ENCODE measurements at places on chromosomes 5 and 9.

DNA sequence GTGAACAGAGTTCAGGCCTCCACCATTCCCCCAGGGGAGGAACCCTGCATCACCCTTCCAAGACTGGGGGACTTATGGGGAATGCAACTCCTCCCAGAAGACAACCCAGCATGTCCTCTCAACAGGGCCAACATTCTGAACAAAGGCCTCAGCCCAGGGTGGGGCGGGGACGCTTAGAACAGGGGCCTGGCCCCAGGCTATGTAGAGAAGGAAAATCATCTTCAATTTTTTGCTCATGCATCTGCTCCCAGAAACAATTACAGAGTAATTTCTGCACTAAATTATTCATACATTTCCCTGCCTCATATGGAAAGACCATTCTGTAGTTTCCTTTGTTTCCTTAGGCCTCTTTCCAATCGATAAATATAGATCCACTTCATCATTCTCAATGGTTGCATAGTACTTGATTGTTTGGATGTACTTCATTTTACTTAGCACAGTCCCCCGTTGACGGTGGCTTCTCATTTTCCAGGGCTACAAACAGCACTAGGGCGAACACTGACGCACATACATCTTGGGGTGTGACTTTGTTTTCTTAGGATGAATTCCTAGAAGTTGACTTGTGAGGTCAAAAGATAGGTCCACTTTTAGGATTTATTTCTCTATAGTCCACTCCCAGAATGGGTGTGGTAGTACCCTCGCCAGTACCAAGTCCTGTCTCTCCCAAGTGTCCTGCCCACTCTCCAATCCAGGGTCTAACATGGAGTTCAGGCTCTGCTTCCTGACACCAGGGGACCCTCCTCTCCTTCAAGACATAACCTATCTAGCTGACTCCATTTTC, 27.2 kb upstream of the SMU1 start:
- DNase-seq: no peak

GRCh38 chr5:633501-633955, 21.4 kb downstream of the CEP72 start:
- DNase-seq: no peak

DNA sequence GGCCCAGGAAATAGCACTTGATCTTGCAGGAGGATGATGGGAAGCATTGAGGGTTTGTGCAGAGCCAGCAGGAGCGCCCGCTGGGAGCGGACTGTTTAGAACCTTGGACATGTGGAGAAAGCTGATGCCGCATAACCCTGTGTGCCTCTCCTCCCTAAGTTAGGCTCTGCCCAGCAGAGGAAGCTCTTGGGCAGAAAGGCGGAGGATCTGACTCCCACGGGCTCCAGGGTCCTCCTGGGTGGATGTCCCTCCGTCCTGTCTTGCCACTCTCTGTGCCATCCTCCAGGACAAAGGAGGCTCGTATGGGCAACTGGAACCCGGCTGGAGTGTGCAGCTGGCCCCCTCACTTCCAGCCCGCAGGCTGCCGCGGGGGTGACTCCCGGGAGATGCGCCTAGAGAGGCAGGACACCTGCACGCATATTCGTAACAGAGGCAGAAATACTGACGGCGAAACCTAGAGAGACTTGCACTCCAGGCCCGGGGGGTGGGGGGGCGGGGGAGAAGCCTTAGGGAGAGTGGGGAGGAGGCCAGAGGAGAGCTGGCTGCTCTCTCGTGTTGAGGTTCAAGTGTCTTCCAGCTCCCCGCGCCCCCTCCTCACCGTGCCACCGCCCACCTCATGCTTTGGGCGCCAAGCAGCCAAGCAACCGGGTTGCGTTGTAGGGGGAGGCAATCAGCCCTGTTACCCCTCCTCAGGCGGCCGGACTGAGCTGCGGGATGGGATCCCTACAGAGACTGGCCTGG, 5.4 kb upstream of the FOXE1 start:
- DNase-seq: no peak

DNA sequence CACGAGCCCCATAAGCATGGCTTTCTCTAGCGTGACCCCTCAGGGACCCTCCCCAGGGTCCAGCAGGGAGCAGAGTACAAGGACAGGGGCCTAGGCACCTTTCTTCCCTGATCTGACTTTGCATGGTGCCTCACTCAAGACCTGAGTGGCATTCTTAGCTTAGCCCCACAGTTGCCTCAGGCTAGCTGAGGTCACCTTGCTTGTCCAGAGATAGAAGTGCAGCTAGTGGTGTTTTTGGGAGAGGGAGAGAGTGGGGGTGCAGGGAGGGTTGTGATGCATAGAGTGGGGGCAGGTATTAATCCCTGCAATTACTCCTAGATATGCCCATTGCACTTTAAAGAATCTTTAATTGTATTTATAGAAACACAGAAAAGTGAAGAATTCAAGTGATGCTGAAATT, 8.4 kb upstream of the TRIO start:
- no peak for DNase-seq

GRCh38 chr9:131677049-131677443, 62.8 kb downstream of the RAPGEF1 start:
- no peak for DNase-seq

- no peak for DNase-seq
Observed at GRCh38 chr9:16342246-16343020, 528.0 kb downstream of the BNC2 start.

- DNase-seq: no peak
Observed at GRCh38 chr9:109036744-109037680, 23.7 kb upstream of the CTNNAL1 start.

DNA sequence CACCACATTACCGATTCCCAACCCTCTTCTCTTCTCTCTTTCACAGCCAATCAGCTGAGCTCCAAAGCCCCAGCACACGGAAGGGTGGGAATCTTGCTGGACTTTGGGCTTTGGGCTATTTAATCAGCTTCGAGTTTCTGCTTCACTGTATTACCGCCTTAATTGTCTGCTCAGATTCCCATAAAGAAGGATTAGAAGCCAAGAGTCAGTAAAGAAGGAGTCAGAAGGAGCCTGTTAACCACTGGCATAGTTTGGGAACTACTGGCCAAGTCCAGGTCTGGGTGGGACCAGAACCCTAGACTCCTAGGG, 4.4 kb downstream of the SPRY4 start:
- no peak for DNase-seq

DNA sequence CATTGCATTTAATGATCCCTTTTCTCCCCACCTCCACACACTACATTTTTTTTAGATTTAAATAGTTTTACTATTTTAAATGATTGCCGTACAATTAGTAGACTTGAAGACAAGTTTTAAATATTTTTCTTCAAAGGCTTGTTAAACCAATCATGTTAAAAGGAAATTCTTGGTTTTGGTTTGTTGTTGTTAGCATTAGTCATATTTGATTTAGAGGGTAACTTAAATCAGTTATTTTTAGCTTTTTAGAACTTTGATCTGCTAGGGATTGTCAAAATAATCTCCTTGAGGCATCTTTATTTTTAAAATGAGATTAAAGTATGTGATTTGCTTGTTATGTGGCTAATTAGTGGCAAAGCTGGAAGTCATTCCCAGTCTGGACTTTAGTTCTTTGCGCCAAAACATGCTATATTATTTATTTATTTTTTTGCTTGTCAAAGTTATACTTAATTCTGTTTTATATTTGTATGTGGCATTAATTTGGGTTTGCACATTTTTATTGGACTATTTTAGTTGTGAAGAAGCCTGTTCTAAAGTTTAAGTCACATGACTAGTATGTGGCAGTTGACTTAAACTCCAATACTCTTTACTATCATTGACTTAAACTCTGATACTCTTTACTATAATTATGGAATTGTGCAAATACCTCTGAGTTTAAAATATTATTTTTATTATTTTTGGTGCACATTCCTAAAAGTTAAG, 14.7 kb downstream of the ITGA1 start:
- DNase-seq: no peak

- no peak for DNase-seq
Observed at GRCh38 chr9:137592767-137593166, 2.5 kb upstream of the ZMYND19 start.

- peak; percentile 72 for DNase-seq
Observed at GRCh38 chr9:92790542-92791527, 26.2 kb upstream of the BICD2 start.

DNA sequence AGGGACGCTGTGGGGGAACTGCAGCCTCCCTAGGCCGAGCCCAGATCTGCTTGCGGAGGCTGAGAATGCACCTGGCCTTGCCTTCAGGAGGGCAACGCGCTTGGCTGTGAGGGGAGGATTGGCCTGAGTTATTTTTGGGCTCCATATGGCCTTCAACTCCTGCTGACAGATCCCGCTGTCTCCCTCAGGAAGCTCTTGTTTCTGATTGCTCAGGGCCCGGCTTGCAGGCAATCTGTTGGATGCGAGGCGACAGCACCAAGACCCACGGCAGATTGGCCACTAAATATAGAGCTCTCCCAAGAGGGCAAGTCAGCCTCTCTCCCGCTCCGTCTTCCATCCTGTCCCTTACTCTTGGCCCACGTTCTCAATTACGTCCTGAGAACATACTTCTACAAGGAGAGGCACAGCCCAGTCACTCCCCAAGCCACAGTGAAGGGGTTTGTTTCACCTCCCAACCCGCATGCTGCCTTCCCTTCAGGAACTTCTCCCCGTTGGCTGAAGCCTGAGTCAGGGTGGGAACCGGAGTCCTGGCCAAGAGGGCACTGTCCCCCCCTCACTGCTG, 53.6 kb downstream of the RASGEF1C start:
- DNase-seq: no peak

GRCh38 chr5:34957321-34957720, 28.0 kb downstream of the DNAJC21 start:
- DNase-seq: no peak

DNA sequence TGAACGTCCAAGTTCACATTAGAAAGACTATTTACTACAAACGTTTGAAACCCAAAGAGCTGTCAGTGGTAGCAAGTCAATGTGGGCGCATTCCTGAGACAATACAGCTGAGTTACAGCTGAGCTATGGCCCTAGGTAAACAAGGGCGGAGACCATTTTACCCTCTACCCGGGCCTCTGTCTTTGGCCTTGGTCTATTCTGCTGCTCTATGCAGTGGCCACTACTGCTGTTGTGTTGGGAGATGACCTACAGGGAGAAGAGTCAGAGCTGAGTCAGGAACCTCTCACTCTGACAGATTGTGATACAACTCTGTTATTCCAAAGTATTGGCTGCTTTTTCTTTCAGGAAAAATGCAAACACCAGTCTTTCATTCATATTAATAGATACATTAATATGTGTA, 700.6 kb downstream of the SEMA5A start:
- no peak for DNase-seq

- no peak for DNase-seq
Observed at GRCh38 chr5:94467346-94467953, 151.0 kb downstream of the KIAA0825 start.

GRCh38 chr9:63859475-63860215, 1425.4 kb downstream of the FOXD4L5 start:
- no peak for DNase-seq

DNA sequence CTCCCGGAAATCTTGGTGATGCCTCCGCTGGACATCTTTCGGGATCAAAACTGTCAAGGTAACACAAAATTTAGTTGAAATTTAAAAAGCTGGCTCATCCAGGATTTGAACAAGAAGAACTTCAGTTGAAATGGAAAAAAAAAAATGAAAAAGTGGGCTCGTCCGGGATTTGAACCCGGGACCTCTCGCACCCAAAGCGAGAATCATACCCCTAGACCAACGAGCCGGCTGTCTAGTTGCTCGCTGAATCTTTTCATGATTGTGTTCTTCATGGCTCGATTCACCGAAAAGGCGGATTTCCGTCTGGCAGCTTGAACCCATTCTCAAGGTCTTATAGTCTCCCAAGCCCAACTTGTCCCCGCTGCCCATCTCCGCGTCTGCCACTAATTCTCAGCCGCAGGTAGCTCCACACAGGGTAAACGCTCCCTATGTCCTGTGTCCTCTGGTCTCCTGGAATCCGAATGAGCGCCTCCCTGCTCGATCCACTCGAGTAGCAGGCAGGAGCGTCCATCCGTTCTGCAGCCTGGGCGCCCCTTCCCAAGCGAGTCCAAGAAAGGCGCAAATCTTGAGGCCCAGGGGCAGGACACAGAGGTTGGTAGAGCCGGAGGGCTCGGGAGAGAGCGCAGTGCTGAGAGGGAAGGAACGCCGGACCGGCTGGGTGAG, 16.2 kb downstream of the TRIM7 start:
- peak; percentile 89 for DNase-seq

DNA sequence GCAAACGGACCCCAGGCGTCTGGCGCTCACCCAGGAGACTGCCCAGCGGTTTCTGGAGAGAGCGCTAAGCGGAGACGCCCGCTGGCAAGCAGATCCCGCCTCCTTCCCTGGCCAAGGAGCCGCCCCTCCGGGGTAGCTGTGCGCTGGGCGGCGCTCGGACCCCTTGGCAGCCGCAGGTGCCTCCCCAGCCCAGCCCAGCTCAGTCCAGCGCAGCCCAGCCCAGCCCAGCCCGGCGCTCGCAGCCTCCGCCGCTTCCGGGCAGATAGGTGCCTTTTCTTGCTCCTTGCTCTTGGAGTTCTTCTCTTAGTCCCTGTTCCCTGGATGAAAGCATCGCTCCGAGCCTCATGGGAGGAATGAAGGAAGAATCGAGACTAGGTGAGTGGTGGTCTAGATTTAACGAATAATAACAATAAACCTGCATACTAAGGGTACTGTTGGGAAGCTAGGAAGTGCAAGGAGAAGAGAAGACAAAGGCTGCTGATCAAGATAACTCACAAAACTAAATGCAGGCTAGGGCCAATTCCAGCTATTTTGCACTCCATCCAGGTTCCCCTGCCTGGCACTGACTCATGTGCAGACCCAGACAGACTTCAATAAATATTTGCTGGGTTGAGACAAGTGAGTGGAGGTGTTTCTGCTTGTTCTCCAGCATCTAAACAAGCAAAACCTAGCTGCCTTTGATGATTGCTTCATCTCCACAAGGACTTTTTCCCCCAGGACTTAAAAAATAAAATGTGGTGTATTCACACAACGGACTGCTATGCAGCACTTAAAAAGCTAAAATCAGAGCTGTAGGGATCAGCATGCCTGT, at the start of gene STK32A:
TSS of gene STK32A (plus strand) at position 202 of the 811 bp plus-strand sequence. CDS start 4,609 bp downstream, outside the sequence.
- DNase-seq: no peak

- DNase-seq: no peak
Observed at GRCh38 chr5:84113246-84114105, 271.2 kb downstream of the EDIL3 start.

DNA sequence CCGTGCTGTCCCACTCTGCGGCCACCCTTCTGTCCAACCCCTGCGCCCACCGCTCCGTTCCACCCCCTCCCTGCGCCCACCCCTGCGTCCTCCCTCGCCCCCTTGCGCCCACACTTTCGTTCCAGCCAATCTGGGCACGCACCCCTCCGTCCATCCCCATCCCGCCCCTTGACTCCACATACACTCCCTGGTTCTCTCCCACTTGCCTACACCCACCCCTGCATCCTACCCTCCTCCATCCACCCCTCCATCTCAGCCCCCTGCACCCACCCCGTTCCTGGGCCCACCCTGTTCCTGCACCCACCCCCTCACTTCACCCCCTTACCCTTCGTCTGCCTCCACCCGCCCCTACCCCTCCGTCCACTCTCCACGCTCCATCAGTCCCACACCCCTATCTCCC, 7.0 kb downstream of the ADAMTS13 start:
- no peak for DNase-seq

DNA sequence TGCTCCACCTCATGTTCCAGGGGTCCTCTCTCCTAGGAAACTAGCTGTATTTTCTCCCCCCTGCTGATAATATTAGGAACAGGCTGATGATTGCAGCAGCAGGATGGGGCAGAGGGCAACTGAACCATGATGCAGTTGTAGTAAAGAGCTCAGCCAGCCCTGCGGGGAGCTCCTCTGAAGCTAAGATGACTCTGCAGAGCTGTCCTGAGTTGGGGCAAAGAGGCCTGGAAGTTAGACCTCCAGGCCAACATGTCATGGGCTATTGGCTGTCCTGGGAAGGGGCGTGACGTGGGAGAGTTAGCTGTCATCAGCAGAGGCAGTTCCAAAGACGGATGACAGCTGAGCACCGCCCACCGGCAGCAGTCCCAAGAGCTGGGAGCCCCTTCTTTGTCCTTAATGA, 6.6 kb upstream of the FBP1 start:
- DNase-seq: no peak

Measured in hematopoietic multipotent progenitor cell treated with erythropoietin and hydrocortisone succinate and interleukin-3 and kit ligand, for 17 days (in vitro differentiated cells).